ENCODE measurements at places on chromosomes 11 and 22.

DNA sequence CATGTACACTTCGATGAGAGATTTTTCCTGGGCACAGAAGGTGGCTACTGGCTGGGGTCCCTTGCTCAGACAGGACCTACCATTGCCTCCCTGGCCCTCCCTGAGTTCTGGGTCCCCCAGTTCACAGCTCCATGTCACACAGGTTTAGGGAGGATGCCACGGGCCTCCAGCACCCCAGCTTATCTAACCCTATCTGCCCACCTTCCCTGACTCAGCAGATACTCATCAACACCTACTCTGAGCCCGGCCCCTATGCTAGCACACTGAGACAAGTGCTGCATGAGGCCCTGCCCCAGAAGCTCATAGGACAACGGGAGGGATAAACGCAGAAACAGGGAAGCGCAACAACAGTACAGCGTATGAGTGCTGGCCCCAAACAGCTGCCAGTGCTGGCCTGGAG, 9.6 kb downstream of the NAGA start:
- no peak for DNase-seq

DNA sequence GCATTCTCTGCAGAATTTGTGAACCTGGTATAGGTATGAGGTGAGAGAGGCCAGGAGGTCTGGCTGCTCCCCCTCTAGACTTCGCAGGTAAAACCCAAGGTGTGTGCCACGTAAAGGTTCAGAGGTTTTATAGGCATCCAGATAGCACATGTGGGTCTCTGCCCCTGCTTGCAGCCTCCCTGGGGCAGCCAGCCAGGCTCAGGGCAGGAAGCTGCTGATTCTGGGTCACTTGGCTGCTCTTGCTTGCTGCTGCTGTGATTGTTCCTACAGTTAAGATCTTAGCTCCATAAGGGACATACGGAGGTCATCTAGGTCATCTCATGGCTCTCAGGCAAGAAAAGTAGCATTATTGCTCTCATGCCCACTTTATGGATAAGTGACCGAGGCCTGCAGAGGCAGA, 30.2 kb downstream of the ZBTB16 start:
- no peak for DNase-seq

DNA sequence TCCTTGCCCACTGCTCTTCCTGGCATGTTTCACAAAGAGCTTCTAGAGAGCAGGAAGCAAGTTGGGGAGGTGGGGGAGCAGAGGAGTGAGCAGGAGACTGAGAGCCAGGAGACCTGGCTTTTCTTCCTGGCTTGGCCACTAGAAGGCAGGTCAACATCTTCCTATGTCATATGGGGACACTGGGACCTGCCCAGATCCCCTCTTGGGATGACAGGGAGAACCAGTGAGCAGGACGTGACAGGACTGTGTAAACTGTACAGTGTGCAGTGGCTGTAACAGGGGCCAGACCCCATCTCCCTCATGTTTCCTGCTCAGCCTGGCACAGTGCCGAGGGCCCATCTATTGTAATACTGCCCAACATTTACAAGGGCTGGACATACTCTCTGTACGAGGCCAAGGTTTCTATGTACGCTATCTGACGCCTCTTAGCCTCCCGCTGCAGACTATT, 29.4 kb downstream of the GDPD5 start:
- no peak for DNase-seq

GRCh38 chr11:41222236-41222635, 237.2 kb downstream of the LRRC4C start:
- DNase-seq: no peak

- no peak for DNase-seq
Observed at GRCh38 chr11:120652705-120653335, 141.3 kb downstream of the GRIK4 start.

- DNase-seq: no peak
Observed at GRCh38 chr11:67463186-67463585, 5.9 kb downstream of the TMEM134 start.

Data from suppressor macrophage treated with lipopolysaccharide for 4 hours (primary cell).